Brain microvascular endothelial cell (primary cell): ENCODE measurements at places on chromosomes 4 and X.

DNA sequence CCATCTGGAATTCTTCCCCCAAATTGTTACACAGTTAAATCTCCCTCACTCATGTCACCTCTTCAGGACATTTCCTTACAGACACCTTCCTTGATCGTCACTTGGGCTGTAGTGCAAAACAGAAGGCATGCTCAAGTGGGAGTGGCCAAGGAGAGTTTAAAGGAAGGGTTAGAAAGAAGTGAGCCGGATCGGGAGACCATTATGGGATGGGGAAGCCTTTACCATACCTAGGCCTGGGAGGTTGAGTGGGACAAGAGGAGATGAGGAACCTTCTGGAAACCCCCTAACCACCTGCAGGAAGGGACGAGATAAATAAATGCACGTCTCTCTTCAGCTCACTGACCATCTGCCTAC is 102.7 kb downstream of the UCHL1 start:
- DNase-seq = no peak

DNA sequence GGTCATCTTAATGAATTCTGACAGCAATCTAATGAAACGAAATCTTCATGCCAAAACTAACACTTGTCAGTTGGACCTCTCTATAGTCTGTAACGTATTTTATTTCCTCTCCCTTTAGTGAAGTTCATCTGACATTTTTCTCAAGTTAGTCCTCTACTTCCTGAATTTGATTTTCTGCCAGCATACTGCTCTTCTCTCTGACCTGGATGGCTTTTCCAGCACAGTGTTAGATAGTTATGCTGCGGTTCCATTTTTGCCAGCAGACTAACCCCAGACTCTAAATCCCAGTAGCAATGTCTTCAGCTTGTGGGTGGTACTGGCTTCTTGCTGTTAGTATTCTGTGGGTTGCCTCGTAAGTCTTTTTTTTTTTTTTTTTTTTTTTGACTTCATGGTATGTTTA is 146.7 kb upstream of the VEGFC start:
- peak; percentile 76 for DNase-seq

DNA sequence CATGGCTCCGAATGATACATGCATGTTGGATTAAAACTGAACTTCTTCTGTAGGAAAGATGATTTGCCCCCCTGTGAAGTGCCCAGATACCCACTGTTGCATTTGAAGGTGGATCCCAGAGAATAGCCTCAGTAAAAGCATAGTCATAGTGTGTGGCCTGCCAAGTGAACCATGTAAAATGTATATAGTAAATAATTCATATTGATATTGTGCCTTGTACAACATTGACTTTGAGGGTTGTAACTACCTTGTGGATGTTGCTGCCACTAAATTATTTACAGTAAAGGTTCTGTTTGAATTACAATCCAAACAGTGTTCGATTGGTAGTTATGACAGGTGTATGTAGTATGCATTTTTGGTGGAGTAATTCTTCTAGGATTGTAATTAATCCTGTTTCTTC is 19.2 kb downstream of the TMEM131L start:
- DNase-seq = no peak

DNA sequence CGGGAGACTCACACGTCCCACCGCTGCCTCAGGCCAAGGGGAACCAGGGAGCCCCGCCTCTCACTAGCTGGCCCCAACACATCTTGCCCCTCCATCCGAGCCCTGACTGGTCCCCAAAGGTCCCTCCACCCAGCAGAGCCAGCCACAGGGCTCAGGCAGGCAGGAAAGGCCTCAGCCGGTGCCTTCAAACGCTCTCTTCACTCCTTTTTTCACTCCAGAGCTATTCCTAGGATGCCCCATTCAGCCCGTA is 1.5 kb upstream of the ARHGAP4 start:
- no peak for DNase-seq

DNA sequence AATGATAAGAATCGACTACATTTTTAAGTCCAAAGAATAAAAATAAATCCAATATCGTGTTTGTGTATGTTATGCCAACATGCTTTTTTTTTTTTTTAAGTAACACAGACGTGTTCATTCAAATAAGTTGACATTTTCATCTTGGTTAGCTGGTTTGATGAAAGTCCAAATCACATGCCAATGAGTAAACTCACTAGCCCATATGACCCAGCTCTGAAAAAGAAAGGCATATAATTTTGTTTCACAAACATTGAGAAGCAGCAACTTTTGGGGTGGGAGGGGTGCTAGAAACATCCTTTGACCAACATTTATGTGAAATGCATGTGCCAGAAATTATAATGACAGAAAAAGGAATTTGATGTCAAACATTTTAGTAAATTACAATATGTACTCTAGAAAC is 61.6 kb upstream of the SPP1 start:
- DNase-seq = no peak

- DNase-seq = no peak
These were observed 14.7 kb downstream of the WDR44 start for GRCh38 chrX:118360429-118361125.

DNA sequence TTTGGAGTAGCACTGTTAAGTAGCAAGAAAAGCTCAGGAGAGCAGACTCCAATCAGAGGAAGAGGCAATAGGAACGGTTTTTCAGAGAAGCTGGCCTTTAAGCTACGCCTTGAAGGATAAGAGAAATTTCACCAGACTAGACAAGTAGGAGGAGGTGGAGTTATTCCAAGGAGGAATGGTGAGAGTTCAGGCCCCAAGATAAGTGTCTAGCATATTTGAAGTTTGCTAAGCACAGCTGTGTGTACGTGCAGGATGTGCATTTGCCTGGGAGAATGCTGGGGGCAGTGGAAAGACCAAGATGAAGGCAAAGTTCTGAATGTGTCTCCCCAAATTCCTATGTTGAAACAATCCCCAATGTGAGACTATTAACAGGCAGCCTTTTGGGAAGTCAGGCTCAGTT is 91.6 kb downstream of the SOWAHB start:
- DNase-seq = peak; percentile 33

- DNase-seq = no peak
These were observed 25.8 kb upstream of the LIMCH1 start for GRCh38 chr4:41512136-41512535.

- no peak for DNase-seq
These were observed 105.9 kb downstream of the APBB2 start for GRCh38 chr4:41108481-41108880.

- DNase-seq = no peak
These were observed 71.3 kb upstream of the MED14 start for GRCh38 chrX:40806513-40807220.

- DNase-seq = no peak
These were observed 1535.3 kb upstream of the PCDH10 start for GRCh38 chr4:131613824-131614216.

- DNase-seq = peak; percentile 36
These were observed 280.7 kb downstream of the BCOR start for GRCh38 chrX:39816871-39817731.

- no peak for DNase-seq
These were observed 287.7 kb downstream of the STIM2 start for GRCh38 chr4:27148211-27148895.

GRCh38 chr4:53191997-53192396 is 173.9 kb downstream of the SCFD2 start:
- no peak for DNase-seq

DNA sequence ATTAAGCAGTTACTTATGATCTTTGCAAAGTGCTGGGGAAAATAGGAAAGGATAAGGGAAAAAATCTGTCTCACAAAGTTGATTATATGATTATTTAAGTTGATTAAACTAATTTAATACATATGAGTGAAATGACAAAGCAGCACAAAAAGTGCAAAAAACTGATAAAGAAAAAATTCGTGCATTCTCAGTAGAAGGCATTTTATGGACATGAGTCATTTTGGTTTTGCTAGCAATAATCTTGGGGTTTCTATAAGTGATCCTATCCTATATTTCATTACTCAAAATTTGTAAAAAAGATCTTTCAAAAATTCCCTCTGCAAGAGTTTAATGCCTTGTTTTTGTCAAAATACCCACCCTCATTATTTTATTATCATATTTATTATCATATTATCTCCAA is 224.2 kb upstream of the ANXA10 start:
- DNase-seq = peak; percentile 12

DNA sequence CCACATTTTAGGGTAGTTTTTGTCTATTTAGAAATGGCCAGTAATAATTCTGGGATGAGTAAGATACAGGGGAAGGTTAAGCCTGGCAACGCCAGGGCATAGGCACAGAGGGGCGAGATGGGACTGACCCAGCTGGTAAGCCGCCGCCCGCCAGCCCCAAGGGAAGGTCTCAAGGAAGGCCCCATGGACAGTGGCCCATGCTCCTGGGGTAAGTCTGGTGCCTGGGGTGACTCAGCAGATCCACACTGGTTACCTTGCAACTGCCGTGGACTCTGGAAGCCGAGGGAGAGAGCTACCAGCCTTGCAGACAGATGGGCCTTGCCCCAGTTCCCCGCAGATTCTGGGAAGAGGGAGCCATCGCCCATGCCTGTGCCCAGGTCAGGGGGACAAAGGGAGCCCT is 179.4 kb downstream of the AFAP1 start:
- DNase-seq = no peak

GRCh38 chrX:17425136-17425535 is 50.1 kb downstream of the NHS start:
- no peak for DNase-seq

DNA sequence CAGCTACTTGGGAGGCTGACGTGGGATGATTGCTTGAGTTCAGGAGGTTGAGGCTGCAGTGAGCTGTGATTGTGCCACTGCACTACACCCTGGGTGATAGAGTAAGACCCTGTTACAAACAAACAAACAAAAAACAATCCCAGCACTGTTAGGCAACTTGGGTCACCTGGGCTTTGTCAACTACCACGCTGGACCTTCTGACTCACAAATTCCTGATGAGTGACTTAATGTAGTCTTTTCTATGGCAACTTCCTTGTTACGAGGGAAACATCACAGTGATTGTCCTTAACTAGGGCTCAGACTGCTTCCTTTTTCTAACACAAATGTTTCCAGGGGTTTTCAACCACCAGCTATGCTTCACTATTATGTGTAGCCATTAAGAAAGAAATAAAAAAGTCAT is 128.8 kb upstream of the GPC4 start:
- peak; percentile 24 for DNase-seq

- no peak for DNase-seq
These were observed 74.3 kb downstream of the RBM47 start for GRCh38 chr4:40555176-40555900.

DNA sequence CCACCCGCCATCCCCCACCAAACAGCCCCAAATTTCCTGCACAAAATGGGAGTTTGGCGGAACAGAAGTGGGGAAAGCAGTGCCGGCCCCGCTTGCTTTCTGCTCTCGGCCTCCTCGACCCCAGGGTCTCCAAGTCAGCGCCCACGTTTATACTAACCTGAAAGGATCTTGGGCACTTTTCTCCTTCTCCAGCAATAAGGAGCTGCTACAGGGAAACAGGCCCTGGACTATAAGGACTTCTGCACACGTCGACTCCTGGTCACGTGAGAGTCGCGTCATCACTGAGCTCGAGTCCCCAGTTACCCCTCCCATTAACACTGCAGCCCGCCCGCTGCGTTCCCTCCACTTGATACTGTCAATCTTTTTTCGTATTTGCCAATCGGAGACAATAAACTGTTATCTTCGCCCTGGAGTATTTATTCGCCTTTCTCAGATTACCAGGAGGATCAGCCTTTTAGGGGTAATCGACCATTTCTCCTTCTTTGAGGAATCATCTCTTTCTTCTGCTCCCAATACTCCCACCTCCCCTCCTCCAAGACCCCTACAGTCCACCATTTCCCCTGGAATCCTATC is at the start of gene TCEAL8:
Gene TCEAL8, minus strand, starts transcription at position 235 of the 573 bp plus-strand sequence. CDS start 1,176 bp downstream, outside the sequence.
- peak; percentile 63 for DNase-seq

- DNase-seq = no peak
These were observed 10.8 kb downstream of the CLCN4 start for GRCh38 chrX:10167573-10167972.

- no peak for DNase-seq
These were observed 27.4 kb downstream of the LEF1 start for GRCh38 chr4:108141213-108141950.

- no peak for DNase-seq
These were observed 15.1 kb upstream of the GABRA2 start for GRCh38 chr4:46404981-46405380.

DNA sequence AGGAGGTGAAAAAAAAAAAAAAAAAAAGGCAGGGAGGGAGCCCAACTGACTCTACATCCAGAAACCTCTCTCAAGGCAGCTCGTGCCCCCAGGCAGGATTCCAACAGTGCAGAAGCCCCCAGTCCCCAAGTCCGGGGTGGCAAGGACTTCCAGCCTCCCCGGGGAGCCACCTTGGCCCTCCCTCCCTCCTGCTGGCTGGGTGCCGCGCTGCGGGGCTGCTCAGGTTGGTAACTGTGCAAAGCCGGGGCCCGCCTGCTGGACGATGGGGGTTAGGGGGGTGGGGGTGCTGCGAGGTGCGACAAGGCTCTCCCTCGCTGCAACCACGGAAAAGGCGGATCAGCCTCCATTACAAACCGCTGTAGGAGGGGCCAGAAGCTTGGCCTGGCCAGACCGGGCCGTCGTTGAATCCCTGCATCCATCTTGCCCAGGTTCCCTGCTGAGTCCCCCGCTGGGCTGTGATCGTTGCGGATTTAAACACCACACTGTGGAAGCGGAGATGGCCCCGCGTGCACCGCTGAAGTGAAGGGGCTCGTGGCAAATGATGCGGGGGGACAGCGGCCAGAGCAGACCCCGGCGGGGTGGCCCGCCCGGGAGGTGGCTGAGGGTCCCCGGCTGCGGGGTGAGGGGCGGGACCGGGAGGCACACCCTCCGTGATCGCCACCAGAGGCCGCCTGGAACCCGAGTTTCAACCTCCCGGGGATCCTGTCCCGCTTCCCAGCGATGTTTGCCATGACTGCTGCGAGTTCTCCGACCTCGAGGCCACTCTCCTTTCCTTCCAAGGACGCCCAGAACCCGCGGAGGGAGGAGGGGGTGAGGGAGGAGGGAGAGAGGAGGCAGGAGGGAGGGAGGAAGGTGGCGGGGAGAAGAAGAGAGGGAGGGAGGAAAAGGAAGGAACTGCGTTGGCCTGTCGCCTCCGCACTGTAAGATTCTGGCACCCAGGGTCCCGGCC is 58.0 kb upstream of the DDX3X start:
- peak; percentile 32 for DNase-seq

DNA sequence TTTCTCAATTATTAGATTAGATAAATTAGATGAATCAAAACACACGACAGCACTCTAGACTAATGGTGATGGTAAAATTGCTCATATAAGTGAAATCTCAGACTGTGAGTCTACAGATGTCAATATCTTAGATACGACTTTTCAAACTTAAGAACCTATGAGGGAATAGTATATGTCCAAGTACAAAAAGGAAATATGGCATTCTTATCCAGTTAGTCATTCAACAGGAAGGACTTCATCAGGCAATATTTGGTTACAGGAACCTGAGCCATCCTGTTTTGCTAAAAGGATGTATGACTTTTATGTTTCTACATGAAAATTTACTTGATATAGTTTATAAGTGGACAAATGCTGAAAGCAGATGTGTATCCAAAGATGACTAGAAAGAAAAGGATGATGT is 107.0 kb downstream of the CT47B1 start:
- DNase-seq = peak; percentile 7

DNA sequence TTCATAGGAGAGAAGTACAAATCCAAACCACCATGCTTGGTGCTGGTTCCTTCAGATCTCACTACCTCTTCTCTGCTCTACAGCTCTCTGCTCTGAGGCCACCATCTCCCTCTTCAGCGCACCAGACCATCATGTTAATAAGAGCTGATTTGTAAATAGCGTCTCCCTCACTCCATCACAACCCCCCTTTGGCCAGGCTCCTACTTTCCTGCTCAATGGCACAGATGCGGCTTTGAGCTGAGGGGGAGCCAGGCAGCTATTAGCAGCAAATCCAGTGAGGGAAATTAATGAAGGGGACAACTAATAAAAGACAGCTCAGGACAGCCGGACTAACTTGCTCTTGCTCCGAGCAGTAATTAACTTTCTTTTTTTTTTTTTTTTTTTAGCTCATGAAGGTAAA is 13.1 kb downstream of the NEUROG2 start:
- DNase-seq = no peak

GRCh38 chr4:158821228-158821971 is 52.6 kb downstream of the FNIP2 start:
- peak; percentile 77 for DNase-seq
